ENCODE measurements at places on chromosomes 11 and 22.
A peak's percentile ranks its signal among the peaks of the same experiment; 100 is the strongest.

- DNase-seq = no peak
These were observed 22.1 kb downstream of the RNF141 start for GRCh38 chr11:10518891-10519290.

DNA sequence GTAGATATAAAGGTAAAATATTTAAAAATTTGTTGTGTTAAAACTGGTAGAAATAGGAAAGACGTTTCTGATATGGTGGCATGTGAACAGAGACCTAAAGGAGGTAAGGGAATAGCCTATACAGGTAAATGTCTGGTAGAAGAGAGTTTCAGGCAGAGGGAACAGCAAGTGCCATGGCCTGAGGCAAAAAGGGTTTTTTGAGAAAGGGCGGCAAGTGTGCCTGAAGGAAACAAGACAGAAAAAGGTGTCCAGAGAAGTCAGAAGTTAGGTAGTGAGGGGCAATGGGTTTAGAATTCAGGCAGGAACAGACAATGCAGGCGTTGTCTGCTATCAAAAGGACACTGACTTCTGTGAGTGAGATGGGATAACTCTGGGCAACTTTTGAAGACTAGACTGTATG is 339.7 kb downstream of the DYNC2H1 start:
- DNase-seq = no peak

DNA sequence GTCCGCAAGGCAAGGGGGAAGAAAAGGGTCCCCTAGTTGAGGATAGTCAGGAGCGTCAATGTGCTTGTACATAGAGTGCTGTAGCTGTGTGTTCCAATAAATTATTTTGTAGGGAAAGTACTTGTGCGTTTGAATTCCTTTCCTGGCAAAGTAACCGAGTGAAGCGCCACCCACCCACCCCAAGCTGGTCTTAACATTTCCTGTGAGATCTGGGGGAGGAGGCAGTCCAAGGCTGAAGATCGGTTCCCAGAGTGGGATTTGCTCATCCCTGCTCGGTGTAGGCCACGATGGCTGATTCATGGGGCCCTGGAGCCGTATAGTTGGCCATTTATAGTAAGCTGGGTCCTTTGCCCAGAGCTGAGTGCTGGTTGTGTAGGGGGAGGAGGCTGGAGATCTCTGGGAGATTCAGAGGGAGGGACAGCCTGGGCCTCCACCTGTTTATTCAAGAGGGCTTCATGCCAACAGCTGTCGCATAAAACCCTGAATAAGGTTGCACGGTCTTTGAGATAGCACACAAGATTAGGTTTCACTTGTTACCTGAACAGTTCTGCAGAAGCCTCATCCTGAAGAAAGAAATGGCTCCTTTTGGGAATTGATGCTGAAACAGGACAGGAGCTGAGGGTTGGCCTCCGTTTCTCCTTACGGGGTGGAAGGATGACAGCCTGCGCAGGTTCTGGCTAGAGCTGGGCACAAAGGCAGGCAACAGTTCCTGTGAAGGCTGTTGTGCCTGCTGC is 2.4 kb downstream of the ATF4 start:
- no peak for DNase-seq

DNA sequence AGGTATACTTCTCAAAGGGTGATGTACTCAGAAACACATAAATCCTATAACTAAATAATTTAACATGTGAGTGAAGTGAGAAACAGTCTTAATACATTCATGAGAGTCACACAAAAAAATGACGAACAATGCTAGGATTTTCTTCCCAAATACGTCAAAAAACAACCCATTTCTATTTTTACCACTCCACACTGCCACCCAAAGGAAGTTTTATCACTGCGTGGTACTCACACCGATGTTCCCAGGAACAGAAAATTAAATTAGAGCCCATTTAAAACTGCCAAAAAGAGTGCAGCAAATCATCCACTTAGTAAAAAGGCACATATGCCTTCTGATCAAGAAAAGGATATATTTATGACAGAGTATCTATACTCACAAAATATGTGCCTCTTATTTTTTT is 710.9 kb upstream of the FAT3 start:
- DNase-seq = no peak

- no peak for DNase-seq
These were observed 420.0 kb downstream of the METTL15 start for GRCh38 chr11:28528217-28528616.

DNA sequence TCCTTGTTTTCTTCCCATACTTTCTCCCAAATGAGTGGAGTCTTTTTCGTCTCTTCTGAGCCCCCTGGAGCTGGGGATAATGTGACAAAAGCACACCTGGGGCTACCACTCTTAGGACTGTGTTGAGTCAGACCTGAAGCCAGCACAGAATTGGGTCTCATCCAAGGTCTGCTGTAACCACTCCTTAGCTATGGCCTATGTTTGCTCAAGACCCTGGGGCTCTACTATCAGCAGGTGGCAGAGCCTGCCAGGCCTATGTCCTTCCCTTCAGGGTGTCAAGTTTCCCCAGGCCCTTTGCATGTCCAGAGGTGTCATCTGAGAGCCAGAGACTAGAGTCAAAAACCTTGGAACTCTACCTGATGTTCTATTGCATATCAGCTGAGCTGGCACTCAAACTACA is 335.7 kb downstream of the DDX10 start:
- no peak for DNase-seq

- no peak for DNase-seq
These were observed 151.0 kb downstream of the MN1 start for GRCh38 chr22:27650572-27650971.

- DNase-seq = peak; percentile 32
These were observed 17.5 kb downstream of the RELT start for GRCh38 chr11:73393479-73394415.

DNA sequence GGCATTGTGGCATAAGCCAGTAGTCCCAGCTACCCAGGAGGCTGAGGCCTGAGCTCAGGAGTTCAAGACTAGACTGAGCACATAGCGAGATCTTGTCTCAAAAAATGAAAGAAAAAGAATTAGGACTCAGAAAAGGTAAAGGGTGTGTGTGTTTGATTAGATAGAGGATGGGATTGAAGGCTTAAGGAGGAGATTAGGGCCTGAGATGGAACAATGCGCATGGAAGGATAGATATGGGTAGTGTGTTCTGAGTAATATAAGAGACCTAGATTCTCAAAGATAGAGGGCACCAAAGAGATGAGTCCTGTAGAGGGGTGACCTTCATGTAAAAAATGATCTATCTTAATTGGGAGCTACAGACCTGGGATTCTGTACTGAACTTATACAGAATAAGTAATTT is 17.3 kb upstream of the RAB30 start:
- no peak for DNase-seq
